Activated effector memory CD4-positive, alpha-beta T cell treated with anti-CD3 and anti-CD28 coated beads, Interleukin-2, amount 50 U/mL, for 16 hours (primary cell): ENCODE measurements at places on chromosomes 5 and 9.
A peak's percentile ranks its signal among the peaks of the same experiment; 100 is the strongest.

- no peak for DNase-seq
These were observed 140.4 kb upstream of the ADRA1B start for GRCh38 chr5:159775890-159776289.

DNA sequence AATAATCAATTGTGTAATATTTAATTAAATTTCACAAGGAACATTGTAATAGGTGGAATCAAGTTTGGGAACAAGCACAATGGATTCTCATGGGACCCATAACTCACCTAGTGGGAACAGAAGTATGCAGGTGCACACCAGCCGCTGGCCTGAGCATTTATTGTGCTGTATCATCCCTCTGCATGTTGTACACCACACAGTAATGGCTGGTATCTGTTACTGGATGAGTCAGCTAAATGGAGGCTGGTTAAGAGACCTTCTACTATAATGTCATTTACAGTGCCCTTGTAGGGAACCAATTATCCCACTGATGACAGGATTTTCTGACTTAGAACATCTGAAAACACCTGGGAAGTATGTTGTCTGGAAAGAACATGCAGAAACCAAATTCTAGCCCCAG, 3.2 kb upstream of the MAP3K1 start:
- no peak for DNase-seq

GRCh38 chr5:174542471-174542870, 181.9 kb upstream of the MSX2 start:
- DNase-seq, result no peak

- no peak for DNase-seq
These were observed 119.1 kb downstream of the ENC1 start for GRCh38 chr5:74521401-74521800.

DNA sequence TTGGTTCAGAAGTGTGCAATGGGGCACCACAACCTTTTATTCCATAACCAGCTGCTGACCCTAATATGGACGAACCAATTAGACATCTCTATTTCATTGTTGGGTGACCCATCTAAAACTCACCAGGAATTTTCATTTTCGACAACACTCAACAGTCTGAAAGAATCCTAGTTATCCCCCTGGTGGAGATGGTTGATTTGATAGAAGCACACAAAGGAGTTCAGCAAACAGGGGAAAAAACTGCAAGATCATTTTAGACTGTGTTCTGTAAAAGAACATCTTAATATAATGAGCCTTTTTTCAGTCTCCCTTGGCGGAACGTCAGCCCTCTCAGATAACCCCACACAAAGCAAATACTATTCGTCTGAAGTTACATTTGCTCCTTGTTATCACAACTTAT, 367.4 kb downstream of the KIAA0825 start:
- no peak for DNase-seq

GRCh38 chr9:37534901-37535300, 41.3 kb downstream of the FBXO10 start:
- DNase-seq, result no peak

DNA sequence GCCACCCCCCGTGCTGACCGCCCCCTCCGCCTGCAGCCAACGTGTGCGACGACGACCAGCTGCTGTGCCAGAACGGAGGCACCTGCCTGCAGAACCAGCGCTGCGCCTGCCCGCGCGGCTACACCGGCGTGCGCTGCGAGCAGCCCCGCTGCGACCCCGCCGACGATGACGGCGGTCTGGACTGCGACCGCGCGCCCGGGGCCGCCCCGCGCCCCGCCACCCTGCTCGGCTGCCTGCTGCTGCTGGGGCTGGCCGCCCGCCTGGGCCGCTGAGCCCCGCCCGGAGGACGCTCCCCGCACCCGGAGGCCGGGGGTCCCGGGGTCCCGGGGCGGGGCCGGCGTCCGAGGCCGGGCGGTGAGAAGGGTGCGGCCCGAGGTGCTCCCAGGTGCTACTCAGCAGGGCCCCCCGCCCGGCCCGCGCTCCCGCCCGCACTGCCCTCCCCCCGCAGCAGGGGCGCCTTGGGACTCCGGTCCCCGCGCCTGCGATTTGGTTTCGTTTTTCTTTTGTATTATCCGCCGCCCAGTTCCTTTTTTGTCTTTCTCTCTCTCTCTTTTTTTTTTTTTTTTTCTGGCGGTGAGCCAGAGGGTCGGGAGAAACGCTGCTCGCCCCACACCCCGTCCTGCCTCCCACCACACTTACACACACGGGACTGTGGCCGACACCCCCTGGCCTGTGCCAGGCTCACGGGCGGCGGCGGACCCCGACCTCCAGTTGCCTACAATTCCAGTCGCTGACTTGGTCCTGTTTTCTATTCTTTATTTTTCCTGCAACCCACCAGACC, 80.2 kb downstream of the NTNG2 start:
- DNase-seq, result peak; percentile 82

GRCh38 chr5:172944741-172945140, 14.5 kb upstream of the RPL26L1 start:
- DNase-seq, result no peak

DNA sequence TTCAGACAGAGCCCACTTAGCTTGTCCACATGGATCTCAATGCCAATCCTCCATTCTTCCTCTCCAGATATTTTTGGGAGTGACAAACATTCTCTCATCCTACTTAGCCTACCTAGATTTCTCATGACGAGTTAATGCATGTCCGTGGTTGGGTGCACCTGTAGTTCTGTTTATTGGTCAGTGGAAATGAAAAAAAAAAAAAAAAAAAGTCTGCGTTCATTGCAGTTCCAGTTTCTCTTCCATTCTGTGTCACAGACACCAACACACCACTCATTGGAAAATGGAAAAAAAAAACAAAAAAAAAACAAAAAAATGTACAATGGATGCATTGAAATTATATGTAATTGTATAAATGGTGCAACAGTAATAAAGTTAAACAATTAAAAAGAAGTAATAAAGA, 59.0 kb downstream of the BASP1 start:
- DNase-seq, result no peak

DNA sequence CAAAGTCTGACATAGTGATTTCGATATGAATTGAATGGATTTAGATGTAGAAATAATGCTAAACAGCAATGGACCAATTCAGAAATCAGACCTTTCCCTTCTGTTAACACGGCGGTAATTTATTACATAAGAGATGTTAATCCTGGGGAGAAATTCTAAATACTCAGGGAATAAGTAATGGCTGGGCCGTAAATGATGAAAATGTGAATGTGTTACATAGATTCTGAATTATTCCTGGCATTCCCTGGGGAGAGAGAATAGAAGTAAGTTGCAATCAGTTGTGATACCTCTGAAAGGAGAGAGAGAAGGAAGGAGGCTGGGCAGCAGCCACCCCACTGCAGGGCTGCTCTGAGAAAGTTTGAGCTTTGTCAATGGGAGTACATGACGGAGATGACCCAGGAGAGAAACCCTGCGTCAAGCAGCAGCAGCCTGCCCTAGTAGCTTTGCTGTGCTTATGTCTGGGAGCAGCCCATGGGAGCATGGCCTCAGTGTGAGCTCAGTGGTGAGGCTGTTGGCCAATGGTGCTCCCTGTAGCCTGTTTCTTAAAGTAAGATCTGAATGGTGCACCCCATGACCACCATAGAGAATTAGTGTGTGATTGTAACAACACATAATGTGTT, 420.1 kb downstream of the MTRR start:
- no peak for DNase-seq

DNA sequence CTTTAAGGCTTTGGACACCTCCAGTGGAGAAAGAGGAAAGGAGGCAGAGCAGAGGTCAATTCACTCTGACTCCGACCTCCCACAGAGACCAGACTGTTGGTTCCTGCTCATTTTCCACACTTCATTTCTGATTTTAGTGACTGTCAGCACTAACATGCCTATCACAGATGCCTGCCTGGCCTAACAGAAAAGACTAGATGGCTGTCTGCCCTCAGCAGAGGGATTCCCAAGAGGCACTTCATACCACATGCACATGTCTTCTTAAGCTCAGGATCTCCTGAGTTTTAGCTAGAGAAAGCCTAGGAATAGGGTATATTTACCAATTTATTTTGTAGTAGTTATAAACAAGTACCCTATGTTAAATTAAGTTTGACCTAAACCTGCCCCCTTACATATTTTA, 336.0 kb downstream of the ENC1 start:
- no peak for DNase-seq

GRCh38 chr5:157613385-157614245, 38.0 kb upstream of the ADAM19 start:
- DNase-seq, result no peak
